ENCODE measurements at places on chromosomes 7 and 10. TPM values are rescaled to one million over a fixed set of nuclear protein-coding genes. Genes with fewer than 3 reads are reported as not detected.

GRCh38 chr7:46939089-46939488, 642.8 kb downstream of the TNS3 start:
- no peak for DNase-seq

- no peak for DNase-seq
These were observed 321.4 kb downstream of the CDK14 start for GRCh38 chr7:90917539-90917938.

DNA sequence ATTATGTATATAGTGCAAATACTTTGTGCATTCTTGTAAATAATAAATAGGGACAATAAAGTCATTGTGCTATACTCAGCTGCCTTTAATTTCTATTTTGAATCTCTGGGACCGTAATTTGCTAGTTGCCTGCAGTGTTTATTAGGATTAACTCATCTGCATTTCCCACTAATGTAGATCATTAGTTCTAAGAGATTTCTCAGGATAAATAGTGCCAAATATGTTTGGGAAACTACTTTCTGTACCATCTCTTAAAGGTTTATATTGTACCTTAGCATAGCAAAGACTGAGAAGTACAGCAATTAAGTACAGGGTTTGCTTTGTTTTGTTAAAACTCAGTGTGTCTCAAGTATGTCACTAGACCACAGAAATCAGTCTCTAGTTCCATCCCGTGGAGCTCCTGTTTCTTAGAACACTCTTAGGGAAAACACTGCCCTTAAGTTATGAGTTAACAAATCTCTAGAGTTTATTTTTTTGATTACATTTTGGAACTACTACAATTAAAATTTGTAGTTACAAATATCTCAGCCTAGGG, 26.0 kb downstream of the ADD3 start:
- no peak for DNase-seq

- no peak for DNase-seq
These were observed 37.1 kb upstream of the COMTD1 start for GRCh38 chr10:75272896-75273295.

GRCh38 chr10:71810048-71810750, 36.9 kb upstream of the VSIR start:
- DNase-seq = no peak

DNA sequence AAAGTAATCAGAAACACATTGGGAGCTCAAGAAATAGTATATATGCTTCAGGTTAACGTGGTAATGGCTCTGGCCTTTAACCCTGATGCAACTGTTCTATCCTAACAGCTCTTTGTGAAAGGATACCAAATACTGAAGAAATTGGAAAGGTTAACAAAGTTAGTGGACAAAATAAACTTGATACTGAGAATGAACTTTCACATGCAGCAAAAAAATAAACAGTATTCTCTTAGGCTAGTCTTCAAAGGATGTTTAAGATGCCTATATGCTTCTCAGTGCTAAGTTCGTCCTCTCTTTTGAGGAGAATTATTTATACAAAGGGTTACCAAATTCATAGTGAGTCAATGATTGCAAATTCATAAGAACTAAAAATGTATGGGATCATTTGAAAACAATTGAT, 256.2 kb upstream of the FERD3L start:
- DNase-seq = peak; percentile 62

DNA sequence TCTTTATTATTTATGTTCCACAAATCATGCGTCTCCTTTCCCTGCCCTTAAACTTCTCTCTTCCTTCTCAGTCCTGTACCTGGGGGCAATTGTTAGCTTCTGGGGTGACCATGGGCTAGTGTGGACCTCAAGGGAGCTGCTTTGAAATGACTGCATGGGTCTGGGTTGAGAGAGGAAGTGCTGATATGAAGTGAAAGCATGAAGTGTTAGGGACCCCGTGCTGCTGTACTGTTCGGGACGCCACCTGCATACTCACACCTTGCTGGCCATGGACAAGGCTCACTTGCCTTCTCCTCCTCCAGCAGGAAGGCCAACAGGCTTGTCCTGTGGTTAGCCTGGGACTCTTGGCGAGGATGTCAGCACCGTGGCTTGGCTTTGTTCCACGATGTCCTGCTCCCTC, 56.7 kb downstream of the MTPN start:
- DNase-seq = no peak

DNA sequence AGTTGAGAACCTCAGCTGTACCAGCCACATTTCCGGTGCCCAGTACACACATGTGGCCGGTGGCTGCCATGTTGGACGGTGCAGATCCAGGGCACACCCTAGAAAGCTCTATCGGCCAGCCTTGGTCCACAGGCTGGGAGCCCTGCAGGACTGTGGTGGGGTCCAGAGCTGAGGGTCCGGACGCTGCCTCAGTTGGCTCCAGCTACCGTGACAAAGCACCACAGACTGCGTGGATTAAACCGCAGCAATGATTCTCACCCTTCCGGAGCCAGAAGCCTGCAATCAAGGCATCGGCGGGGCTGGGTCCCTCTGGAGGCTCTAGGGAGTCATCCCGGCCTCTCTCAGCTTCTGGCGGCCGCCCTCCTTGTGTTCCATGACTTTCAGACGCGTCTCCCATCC, 50.1 kb downstream of the PDGFA start:
- no peak for DNase-seq

GRCh38 chr10:71392791-71393781, 3.6 kb upstream of the CDH23 start:
- DNase-seq = no peak

GRCh38 chr10:119199231-119199992, 8.0 kb upstream of the GRK5 start:
- DNase-seq = peak; percentile 89

DNA sequence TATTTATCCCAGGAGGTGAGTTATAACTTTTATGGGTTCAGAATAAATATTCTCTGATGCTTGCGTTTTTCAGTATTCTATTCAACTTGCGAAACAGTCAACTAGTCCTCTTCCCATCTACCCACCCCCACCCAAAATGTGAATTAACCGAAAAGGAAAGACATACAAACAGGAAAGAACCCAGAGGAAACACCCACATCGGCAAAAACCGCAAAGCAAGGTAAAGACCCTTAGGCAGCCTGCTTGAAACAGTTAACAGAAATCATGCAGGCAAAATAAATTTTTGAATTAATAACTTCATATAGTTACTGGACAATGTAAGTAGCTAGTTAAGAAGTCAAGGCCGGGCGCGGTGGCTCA, 5.4 kb downstream of the ZC3HAV1 start:
- DNase-seq = no peak

DNA sequence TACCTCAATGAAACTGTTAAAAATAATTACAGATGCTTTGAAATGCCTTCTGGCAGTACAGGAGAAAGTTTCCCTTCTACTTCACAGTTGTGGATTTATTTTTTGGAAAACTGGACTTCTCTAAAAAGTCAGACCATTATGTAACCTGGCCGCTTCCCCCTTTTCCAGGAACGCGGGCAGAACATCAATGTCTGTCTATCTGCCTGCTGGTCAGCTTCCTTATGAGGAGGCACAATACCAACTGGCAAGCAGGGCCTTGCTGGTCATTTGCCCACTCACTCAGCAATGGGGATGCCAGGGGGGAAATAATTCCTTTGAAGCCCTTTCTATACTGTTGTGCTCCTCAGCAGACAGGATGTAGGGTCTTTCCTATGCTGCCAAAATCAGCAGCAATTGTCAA, 22.5 kb upstream of the ADRB1 start:
- DNase-seq = no peak

The RNLS gene
- total RNA-seq = 4.2 TPM

The TSPAN12 gene
- 0.72 TPM for total RNA-seq

The BMS1 gene
- 28.3 TPM for total RNA-seq

Measured in IMR-90 (cell line).